SJCRH30 (cell line): ENCODE measurements at places on chromosomes 12 and 14.

DNA sequence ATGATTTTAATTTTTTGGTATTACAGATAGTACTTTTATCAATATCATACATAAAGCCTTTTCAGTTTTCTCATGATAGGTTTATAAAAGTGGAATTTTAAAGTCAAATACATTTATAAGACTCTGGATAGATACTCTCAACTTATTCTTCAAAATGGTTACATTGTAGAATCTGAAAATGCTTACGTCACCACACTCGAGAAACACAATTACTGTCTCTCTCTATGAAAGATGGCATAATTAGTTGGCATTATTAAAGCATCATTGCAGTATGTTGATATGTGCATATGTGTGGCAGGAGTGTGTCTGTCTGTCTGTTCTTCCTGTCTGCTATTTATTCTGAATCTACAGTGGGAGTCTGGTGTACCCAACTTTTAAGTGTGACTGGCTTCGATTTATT is 397.1 kb downstream of the SNAPC1 start:
- DNase-seq = no peak

GRCh38 chr12:109719123-109720022 is 5.7 kb downstream of the FAM222A start:
- DNase-seq = peak; percentile 56

DNA sequence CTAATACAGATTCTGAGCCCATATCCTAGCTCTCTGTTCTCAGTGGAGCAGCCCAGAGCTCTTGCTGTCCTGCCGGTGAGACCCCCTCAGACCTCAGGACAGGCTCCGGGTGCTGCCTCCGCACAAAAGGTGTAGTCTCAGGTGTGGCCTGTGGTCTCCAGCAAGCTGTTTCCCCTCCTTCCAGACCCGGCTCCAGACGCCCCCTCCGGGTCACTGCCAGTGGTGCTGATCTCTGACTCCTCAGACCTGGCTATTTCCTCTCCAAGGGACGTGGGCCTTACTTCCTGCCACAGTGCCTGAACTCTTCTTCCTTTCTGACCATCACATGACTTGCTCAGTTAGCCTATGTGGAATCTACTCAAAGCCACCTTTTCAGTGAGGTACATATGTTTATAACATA is 337.5 kb downstream of the GLT1D1 start:
- peak; percentile 15 for DNase-seq

- DNase-seq = no peak
Observed at GRCh38 chr14:74483321-74483720, 9.8 kb downstream of the NPC2 start.

- no peak for DNase-seq
Observed at GRCh38 chr12:62191491-62192179, 68.6 kb upstream of the USP15 start.

DNA sequence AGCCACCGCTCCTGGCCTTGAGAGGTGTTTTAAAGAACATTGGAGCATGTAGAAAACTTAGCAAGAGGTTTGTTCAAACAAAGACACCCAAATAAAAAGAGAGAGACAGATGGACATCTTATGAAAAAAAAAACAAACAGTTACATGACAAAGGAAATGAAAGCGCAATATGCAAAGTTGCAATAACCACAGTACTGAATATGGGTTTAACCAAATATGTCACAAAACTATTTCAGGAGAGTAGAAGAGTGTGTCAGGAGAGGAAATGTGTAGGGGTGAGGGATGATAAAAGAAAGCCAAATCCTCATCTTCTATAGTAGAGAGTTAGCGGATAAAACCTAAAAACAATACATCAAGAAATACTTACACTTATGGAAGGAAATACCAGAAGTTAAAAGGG is 98.4 kb downstream of the GTF2A1 start:
- no peak for DNase-seq

DNA sequence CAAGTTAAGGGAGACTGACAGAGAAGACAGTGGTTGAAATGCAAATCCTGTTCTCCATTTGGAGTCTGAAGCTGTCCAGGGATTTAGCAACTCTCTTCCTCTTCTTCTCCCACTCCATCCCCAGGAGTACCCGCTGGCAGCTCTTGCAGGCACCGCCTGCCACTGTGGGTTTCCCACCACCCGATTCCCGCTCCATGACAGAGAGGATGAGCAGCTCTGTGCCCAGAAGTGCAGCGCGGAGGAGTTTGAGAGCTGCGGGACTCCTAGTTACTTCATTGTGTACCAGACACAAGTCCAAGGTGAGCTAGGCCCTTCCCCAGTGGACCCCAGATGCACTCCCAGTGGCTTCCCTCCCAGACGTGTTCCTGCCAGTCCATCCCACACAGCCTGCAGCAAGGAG is 97.8 kb downstream of the WSCD2 start:
- no peak for DNase-seq

GRCh38 chr14:76947078-76947837 is 81.2 kb downstream of the IRF2BPL start:
- peak; percentile 96 for DNase-seq

DNA sequence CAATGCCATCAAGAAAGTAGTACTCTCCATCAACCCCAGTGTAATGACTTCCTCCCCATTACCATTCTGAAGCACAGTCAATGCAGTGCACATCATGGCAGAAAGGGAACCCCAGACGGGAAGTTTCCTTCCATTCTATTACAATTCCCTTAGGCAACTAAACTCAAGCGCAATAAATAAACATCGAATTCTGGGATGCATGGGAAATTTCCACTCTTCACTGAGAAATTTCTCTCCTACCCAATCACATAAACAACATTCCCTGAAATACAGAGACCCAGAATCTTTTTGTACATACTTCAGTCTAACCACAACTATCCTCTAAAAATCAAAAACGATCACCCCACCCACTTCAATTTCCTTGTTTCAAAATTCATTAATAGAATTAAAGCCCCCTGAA is 20.0 kb downstream of the SARNP start:
- no peak for DNase-seq

- no peak for DNase-seq
Observed at GRCh38 chr14:73795974-73796373, 55.7 kb upstream of the PTGR2 start.

- DNase-seq = peak; percentile 27
Observed at GRCh38 chr14:31208546-31209424, 1.2 kb upstream of the HECTD1 start.

DNA sequence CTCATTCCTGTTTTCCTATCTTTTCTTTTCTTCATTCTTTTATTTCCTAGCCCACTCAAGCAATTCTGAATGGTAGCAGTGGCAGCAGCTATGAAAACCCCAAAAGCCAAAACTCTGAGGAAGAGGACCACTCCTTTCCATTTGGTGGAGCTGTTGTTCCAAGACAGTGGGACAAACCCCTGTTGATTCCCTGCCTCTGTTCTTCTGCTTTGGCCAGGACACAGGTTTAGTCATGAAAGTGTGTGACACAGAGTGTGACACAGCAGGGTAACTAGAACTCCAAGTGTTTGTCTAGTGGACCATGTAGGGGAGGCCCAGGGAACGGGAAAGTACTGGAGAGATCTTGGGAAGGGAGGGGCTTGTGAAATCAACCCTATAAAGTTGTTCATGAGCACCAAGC is 71.1 kb downstream of the PTCSC3 start:
- no peak for DNase-seq

DNA sequence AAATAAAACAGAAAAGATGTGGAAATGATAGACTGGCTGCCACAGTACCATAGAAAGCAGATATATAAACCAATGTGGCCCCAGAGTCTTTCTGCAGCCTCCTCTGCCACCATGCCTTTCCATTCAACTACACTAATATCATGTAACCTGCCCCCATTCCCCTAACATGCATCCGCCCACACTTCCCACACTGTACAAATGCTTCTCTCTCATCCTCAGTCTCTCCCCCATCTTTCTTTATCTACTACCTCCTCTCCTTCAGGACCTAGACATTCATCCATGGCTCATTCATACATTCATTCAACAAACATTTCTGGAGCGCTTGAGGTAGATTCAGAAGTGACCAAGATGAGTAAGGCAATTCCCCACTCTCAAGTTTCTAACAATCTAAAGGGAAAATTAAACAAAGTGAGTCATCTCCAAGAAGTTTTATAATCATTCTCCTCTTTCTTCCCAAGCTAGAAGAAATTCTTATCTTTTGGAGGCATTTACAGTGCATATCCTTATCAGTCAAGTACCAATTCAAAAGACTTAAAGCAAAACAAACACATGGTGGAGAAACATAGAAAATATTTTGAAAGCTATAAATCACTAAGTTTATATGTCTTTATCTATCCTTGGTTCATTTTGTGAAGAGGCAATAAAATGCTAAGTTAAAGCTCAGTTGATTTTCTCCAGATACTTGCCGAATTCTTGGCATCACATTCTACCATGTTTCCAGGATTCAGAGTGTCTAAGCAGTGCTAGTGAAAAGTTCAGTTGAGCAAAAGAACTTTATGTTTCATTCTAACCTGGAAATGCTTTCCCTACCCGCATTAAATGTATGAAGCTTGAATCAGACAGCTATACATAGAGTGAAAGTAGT is 70.5 kb upstream of the FRMD6 start:
- DNase-seq = no peak

DNA sequence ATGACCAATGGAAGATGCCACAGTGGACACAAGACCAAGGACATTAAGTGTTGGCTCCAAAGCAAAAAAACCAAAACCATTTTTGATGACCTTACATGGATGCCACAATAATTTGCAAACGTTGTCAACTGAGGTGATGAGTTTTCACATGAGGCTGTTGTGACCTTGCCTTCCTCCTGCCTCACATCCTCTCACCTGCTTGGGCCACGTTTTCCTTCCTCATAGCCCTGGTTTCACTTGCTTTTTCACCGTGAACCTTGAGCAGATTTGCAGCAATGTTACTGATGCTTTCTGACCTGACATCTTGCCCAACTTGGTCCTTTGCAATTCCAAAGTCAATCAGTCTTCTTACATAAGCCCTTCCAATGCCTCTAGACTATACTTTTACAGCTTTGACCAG is 3.7 kb downstream of the KRT6B start:
- no peak for DNase-seq

GRCh38 chr12:81414441-81414840 is 336.6 kb downstream of the ACSS3 start:
- no peak for DNase-seq

GRCh38 chr12:48296586-48297282 is 54.0 kb downstream of the ZNF641 start:
- DNase-seq = no peak

GRCh38 chr12:100266585-100266834 is 369 bp downstream of the DEPDC4 start:
- DNase-seq = no peak

DNA sequence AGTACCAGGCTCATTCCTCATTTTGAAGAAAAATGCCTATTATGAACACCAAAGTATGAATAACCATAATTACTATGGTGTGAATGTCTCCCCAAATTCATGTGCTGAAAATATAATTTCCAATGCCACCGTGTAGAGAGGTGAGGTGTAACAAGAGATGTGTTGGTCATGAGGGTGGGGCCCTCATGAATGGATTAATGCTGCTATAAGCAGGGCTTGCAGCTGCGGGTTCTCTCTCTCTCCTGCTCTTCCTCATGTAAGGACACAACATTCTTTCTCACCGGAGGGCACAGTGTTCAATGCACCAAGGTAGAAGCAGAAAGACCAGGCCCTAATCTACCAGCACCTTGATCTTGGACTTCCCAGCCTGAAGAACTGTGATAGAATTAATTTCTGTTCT is 70.0 kb downstream of the TMTC1 start:
- DNase-seq = peak; percentile 70

DNA sequence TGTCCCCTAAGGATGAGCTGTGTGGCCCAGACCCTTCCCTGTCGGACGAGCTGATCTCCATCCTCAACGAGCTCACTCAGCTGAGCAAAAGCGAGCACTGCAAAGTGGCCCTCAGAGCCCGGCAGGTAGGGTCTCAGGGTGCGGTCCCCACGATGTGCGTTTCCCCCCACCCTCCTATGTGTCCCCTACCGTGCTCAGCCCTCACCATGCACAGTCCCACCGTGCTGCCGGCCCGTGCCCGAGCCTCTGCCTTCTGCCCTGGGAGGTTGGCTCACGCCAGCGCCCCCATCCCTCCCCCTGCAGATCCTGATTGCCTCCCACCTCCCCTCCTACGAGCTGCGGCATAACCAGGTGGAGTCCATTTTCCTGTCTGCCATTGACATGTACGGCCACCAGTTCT is 86.6 kb downstream of the FOXN4 start:
- DNase-seq = no peak

DNA sequence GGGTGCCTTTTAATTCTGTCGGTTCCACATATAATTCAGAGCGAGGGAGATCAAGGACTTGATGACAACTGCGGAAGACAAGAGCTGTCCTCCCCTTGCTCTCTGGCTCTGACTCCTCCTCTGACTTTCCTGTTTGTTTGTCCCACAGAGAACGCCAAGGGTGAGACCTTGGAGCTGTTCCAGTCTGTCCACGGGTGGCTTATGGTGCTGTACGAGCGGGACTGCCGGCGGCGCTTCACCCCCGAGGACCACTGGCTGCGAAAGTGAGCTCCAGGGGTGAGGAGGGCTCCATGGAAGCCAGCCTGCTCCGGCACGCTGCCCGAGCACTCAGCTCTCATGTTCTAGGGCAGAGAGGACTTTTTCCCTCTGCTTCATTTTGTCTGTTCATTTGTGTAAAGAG is 32.8 kb downstream of the UBE3B start:
- no peak for DNase-seq

DNA sequence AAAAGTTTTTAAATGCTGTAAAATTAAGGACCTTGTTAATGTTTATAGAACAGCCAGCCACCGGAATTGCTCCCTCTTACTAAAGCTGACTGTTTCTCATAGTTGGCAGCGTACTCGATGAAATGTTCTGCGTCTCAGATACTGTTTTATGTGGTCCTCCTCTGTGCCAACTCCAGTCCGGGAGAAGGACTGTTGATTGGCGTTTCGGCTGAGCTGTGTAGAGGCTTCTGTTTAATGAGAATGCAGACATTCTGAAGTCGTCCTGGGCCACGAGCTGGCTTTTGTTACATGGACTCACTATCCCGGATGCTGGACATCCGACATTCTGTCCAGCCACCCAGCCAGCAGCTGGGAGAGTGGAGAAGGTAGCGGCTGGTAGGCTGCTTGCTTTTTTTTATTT is 75.4 kb downstream of the WDR20 start:
- no peak for DNase-seq

DNA sequence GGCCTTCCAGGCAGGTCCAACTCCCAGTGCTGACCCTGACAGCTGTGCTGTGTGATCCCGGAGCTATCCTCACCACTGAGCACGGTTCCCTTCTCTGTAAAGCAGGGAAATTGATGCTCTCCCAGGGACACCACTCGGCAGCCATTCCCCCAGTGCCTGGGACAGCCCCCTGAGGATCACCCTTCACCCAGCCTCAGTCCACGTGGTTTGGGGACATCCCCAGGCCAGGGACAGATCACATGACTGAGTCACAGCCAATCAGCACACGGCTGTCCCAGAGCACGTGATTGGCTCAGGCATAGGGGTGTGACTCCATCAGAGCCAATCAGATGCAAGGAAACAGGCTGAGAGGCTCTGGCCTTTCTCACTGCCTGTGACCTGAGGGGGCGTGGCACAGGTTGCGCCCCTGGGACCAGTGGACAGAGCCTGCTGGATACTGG is 68.8 kb upstream of the SFSWAP start:
- peak; percentile 49 for DNase-seq

GRCh38 chr12:125114365-125115141 is 49.3 kb downstream of the AACS start:
- DNase-seq = no peak
